ENCODE measurements at places on chromosomes 2 and 18. TPM values are rescaled to one million over a fixed set of nuclear protein-coding genes. Genes with fewer than 3 reads are reported as not detected.

Gene GRHL1
- total RNA-seq, result 0.40 TPM

GRCh38 chr2:28507796-28508764 lies 12.2 kb downstream of the PLB1 start:
- DNase-seq, result no peak

GRCh38 chr2:154826827-154827226 lies 128.3 kb downstream of the KCNJ3 start:
- DNase-seq, result no peak

Gene PDCD1
- not detected for total RNA-seq

All from lung microvascular endothelial cell (primary cell).